ENCODE measurements at places on chromosomes 1 and 21.

DNA sequence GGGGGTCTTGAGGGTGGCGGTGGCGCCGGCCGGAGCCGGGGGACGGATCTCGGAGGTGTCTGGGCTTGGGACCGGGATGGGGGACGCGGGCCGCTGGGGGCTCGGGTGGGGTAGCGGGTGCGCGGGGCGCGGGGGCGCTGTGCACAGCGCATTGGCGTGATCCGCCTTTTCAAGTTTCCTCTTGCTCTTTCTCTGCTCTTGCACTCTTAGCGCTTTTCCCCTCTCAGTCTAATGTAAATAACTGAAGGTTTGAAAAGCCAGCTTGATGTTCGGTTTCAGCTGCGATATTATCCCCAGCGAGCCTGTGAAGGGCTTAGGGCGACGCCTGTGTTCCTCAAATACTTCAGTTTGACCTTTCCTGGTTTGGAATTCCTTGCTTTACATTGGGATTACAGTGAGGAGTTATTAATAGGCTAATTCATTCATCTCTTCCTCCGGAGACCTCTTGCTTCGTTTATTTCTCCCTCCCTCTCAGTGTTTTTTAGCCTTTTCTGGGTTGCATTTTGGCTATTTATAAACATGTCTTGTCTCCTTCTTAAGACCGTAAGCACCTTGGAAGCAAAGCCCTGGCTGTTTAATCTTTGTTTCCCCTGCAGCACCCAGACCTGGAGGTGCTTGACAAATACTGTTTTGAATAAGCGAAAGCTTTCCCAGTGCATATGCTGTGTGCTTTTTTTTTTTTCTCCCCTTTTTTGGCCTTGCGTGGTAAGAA lies 693 bp downstream of the RAB4A start:
- no peak for DNase-seq

GRCh38 chr1:170461762-170462384 lies 70.1 kb upstream of the GORAB start:
- DNase-seq: peak; percentile 60

GRCh38 chr1:80392529-80392928 lies 1386.0 kb upstream of the ADGRL4 start:
- DNase-seq: no peak

GRCh38 chr1:191174298-191174697 lies 696.6 kb upstream of the BRINP3 start:
- DNase-seq: no peak

DNA sequence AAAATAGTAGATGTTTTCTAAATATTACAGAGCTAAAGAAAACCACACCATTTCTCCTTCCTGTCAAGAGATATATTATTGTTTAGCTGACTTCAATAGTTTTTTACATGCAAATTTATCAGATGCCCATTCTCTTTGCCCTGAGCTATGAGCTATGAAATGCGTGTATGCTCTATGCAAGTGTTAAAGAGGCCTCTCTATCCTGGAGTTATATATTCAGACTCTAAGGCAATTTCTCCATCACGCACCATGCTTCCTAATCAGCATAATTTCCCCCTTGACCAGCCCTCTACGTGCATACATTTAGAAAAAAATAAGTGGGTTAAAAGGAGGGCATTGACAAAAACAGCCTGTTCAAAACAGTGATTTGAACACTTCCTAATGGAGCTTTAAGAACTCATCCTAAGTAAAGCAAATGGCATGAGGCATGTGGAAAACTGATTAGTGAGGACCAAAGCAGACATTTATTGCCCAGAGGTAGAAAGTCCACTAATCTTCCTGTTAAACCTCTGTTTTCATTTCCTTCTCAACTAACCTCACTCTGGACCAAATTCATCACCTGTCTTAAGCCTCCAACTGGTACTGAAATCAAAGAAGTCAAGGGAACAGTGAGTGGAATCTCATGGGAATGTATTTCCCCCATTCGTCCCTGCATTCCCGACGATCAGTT lies 565.8 kb upstream of the PKN2 start:
- DNase-seq: no peak

- DNase-seq: no peak
These were observed 2.2 kb upstream of the ZBTB7B start for GRCh38 chr1:155000411-155000725.

DNA sequence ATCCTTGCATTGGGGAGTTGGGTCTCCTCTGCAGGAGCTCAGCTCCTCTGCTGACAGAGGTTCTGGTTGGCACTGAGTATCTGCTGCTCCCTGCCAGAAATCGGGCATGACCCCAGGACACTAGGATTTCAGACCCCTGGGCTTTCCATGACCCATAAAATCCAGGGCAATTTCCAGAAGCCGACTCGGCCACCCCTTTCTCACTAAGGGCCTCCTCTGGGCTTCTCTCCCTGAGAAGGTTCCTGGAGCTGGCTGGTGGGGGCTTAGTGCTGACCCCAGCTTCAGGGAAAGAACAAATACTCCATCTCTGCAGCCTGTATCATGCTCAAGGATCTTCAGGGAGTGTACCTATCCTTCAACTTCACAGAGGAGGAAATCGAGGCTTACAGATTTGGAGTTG lies 603.4 kb downstream of the PTPRU start:
- DNase-seq: no peak

Measured in cardiac septum (tissue), 1 donor.